Fibroblast of mammary gland (primary cell): ENCODE measurements at places on chromosomes 7 and 10.

DNA sequence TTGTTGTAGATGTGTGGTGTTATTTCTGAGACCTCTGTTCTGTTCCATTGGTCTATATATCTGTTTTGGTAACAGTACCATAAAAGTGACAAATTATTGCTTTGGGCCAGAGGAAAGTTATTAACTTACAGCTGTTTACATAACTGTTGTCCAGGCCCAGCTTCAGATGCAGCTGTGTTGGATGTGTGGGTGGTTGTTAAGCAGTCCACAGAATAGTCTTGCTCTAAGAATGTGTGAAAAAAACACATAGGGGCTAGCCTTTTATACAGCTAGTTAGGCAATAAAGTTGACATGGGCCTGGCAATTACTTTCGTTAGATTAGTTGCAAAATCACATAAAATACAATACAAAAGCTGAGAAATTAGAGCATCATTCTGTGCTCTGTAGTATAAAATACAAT, 31.9 kb downstream of the DLD start:
- peak; percentile 39 for DNase-seq

GRCh38 chr7:129777195-129777844, 165.8 kb downstream of the NRF1 start:
- DNase-seq: no peak

DNA sequence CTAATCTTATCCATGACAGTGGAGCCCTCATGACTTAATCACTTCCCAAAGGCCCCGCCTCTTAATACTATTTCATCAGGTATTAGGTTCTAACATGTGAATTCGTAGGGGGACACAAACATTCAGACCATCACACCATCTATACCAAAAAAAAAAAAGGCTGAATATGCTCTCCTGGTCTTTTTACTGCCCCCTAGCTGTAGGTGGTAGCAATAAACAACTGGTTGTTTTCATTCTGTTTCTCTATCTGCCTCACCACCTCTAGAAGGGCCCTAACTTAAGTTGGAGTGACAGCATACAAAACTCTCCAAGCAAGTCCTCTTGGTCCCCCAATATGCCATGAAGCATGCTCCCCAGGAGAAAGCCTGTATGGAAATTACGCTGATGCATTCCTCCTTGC, 94.1 kb downstream of the GRM8 start:
- no peak for DNase-seq

- DNase-seq: no peak
These were observed 16.9 kb upstream of the RHOBTB1 start for GRCh38 chr10:60960913-60961312.

- DNase-seq: peak; percentile 48
These were observed 128.4 kb downstream of the NRBF2 start for GRCh38 chr10:63261496-63261895.

GRCh38 chr10:91636892-91637291, 4.0 kb upstream of the PPP1R3C start:
- DNase-seq: no peak

DNA sequence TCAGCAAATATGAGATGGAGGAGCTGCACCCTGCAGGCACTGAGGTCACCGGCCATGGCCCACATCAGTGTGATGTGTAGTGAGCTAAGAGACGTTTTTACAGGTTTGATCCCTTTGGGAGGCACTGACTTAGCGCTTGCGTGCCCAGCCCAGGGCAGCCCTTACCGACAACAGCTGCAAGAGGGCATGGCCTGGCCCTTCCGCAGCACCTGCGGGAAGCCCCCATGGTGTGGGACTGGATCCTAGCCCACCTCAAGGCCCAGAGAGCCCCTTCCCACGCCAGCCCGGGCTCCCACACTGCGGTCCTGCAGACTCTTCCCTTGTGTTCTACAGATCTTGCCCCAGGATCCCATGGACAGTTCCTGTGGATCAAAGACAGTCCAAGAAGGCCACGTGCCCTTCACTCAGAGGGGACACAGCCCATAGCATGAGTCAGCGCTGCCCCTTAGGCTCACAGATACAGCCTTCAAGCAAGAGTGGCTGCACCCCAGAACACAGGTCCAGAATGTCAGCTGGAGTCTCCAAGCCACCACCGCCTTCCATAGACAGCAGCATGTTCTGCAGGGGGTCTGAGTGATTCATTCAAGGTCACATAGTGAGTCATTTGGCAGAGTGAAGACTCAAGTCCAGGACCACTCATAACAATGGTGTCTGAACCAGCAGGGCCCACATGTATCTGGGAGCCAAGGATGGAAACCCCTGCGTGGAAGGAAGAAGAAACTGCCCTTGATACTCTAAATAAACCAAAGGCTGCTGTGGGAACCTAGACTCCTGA, 25.4 kb downstream of the TLL2 start:
- DNase-seq: peak; percentile 8

DNA sequence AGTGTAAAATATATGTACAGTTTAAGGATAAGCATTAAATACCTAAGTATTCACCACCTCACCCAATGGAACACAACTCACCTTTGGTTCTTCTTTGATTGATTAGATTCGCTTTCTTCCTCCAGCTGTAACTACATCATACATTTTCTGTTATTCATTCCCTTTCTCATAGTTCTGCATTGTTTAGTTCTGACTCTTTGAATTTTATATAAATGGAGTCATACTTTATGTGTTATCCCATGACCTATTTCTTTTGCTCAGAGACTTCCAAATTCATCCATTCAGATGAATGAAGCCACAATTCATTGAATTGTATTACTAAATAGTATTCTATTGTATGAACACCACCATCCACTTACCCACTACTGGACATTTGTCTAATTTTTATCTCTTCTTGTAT, 12.3 kb downstream of the THNSL1 start:
- peak; percentile 12 for DNase-seq

GRCh38 chr10:120789303-120790203, 61.6 kb upstream of the WDR11 start:
- DNase-seq: no peak

DNA sequence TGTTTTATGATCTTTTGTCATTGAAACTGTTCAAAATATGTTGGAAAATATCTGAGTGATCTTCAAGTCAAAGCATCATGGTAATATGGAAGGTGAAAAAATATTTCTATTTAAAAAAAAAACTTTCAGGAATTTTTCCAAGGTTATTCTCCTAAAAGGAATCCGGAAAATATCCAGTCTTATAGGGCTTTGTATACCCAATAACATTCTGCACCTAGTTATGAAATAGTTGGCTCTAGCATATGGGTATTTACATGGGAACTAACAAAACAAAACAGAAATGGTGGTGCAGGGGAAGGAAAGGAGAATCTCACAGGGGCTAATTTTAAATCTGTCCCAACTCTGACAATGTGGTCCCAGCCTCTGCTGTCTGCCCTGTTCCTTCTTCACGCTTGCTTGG, 167.1 kb upstream of the RHEB start:
- DNase-seq: no peak
